Ascending aorta (tissue), 2 donors: ENCODE measurements at places on chromosomes 11 and 22.

- no peak for DNase-seq
Measured at GRCh38 chr11:63821411-63821810, 8.2 kb downstream of the SPINDOC start.

DNA sequence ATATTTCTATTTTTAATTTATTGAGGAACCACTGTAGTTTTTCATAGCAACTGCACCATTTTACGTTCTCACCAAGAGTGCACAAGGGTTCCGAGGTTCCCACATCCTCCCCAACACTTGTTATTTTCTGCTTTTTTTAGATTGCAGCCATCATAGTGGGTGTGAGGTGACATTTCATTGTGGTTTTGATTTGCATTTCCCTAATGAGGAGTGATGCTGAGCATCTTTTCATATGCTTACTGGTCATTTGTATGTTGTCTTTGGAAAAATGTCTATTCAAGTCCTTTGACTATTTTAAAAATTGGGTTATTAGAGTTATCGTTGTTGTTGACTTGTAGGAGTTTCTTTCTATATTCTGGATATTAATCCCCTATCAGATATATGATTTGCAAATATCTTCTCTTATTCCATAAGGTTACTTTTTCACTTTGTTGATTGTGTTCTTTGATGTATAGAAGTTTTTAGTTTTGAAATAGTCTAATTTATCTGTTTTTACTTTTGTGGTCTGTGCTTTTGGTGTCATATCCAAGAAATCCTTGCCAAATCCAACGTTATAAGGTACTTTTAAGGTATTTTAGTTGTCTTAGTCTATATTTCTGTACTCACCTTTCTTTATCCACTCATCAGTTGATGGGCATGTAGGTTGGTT, 9.0 kb downstream of the NEAT1 start:
- no peak for DNase-seq

GRCh38 chr11:130854483-130854882, 61.8 kb downstream of the SNX19 start:
- DNase-seq, result no peak

GRCh38 chr11:9759519-9760192, 95.8 kb downstream of the SWAP70 start:
- peak; percentile 97 for DNase-seq
